ENCODE measurements at places on chromosomes 2 and 18.

DNA sequence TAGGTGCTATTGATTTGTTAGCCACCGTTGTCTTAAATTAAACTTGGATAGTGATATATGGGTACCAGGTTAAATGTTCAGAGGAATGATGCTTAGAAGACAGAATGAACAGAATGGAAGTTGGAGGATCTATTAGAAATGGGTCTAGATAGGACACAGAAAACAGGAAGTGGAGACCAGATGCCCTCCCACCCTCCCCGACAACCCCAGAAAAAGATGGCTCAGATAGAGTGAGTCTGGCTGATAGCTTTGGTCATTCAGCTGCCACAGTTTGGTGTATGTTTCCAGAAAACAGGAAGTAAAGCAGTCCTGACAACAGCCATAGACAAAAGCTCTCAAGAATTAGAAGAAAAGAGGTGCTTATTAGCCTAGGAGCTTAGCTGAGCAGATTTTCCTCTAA, 71.5 kb upstream of the DSG1 start:
- DNase-seq, result no peak

DNA sequence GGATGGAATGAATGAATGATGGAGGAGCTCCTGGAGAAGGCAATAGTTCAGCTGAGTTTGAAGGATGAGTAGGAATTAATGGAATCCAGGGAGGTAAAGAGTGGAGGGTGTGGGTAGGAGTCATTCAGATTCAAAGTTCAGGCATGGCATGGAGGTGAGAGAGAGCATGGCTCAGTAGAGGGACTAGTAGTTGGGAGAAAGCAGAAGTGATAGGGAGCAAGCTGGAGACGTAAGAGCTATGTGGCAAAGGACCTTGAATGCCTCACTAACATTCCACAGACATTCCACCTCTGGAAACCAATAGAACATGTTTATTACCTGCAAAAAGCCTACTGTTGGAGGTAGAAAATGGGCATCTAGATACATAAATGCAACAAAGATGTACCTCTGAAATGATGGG, 170.1 kb downstream of the HAUS1 start:
- DNase-seq, result no peak

GRCh38 chr2:62577994-62578781, 72.2 kb upstream of the TMEM17 start:
- DNase-seq, result no peak

GRCh38 chr18:59517446-59518165, 158.5 kb upstream of the LMAN1 start:
- DNase-seq, result no peak

GRCh38 chr2:86186431-86186830, 8.8 kb downstream of the IMMT start:
- peak; percentile 37 for DNase-seq

- DNase-seq, result no peak
These were observed 38.9 kb upstream of the LDLRAD4 start for GRCh38 chr18:13179566-13180113.

DNA sequence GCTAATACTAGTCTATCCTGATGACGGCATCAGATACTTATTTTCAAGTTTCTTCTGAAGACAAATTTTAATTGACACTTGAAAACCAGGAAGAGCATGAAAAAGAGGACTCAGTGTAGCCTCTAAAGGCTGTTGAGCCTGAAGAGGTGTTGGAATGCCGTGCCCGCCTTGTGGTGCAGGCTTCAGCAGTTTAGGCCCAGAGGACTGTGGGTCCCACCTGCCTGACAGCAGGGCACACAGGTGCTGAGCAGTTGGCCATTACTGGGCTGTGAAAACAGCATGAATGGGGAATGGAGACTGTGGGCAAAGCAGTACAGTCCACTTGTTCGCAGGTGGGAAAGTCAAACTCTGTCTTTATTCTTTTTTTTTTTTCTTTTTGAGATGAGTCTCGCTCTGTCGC, 49.8 kb upstream of the THOC1 start:
- no peak for DNase-seq

DNA sequence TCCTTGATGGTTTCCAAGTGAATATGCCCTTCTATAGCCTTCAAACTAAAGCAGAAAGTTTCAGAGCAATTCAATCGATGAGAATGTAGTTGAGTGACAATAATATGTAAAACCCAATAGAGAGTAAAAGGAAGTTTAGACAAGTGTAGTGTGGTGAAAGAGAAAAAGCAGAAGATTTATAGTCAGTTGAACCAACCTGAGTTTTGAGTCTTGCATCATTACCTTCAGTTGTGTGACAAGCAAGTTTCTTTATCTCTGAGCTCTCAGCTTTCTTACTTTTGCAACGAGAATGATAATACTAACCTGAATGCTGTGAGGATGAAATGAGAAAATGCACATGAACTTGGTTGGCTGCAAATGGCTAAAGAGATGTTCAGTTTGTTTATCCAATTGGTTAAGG, 40.6 kb upstream of the TMEM247 start:
- DNase-seq, result no peak

- no peak for DNase-seq
These were observed 316.5 kb downstream of the SOX11 start for GRCh38 chr2:6008726-6009125.

GRCh38 chr2:241811201-241811951, 2.4 kb downstream of the NEU4 start:
- DNase-seq, result no peak

DNA sequence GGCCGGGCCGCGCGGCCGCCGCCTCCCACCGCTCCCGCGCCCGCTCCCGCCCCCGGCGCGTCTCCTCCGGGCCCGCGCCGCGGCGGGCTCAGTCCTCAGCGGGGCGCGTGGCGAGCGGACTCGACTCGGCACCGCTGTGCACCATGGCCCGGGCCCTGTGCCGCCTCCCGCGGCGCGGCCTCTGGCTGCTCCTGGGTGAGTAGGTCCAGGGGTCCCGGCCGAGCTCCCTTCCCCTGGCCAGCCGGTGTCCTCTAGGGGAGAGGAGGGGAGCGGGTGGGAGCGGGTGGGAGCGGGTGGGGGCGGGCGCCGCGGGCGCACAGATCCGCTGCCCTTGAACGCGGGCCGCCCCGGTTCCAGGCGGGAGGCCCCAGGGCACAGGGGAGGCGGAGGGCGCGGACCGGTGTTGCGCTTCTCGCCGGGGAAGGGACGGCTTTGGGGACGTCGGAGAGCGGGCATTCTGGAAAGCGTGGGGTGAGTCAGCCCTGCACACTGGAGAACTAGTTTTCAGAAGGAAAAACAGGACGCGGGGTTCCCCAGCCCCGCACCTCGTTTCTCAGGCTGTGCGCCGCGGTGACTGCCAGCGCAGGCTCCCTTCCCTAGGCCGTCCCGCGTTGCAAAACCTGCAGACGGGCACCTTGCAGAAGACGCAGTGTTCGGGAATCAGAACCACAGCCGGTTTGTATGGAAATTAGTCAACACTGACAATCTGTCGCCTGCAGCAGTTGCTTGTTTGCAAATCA, at the start of gene RAMP1:
Gene RAMP1, plus strand, starts transcription at position 91 of the 740 bp plus-strand sequence. Its CDS starts 53 bp downstream, at position 144.
- DNase-seq, result no peak

DNA sequence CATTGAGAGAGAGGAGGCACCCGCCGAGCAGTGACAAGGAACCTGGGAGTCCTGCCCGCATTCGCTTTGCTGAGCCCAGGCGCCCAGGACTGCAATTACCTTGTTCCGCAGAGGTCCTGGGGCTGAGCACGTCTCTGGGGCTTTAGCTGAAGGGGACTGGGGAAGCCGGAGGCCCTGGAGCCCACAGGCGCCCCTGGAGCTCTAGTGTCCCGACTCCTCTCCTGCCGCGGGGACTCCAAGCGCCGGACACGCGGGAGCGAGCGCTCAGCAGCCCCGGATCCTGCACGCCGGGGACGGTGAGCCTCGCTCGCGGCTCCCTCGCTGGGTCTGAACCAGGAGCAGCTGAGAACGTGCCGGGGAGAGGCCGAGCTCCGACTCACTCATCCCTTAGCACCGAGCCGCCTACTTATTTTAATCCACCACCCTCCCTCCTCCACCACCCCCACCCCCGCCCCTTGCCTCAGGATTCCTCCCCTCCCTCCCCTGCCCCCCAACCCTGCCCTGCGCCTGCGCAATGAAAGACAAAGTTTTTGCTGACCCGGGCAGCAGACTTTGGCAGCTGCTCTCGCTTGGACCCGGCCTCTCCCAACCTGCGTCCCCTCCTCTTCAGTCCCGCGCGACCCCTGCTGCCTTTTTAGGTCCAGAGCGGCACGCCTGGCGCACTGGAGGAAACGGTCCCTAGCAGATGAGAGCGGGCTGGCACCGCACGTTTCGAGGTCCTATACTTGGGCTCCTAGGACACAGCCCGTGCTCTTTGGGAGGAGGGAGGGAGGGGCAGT, at the start of gene OSR1:
Gene OSR1, minus strand, starts transcription at position 382 of the 779 bp plus-strand sequence. CDS start 4,818 bp downstream, outside the sequence.
- no peak for DNase-seq

DNA sequence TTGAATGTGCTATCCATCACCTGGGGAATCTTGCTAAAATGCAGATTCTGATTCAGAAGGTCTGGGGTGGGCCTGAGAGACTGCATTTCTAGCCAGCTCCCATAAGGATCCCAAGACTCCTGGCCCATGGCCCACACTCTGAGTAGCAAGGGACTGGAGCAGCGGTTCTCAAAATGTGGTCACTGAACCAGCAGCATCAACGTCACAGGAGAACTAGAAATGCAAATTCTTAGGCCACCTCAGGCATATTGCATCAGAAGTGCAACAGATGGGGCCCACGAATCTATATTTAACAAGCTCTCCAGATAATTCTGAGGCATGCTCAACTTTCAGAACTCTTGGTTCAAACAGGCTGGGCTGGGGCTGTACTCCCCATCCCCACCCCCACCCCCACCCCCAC, 74.6 kb downstream of the DHRS9 start:
- no peak for DNase-seq
